H4 (cell line): ENCODE measurements at places on chromosomes 3 and 15.
A peak's percentile ranks its signal among the peaks of the same experiment; 100 is the strongest.

- no peak for DNase-seq
Observed at GRCh38 chr15:81865850-81866537, 179.8 kb downstream of the MEX3B start.

DNA sequence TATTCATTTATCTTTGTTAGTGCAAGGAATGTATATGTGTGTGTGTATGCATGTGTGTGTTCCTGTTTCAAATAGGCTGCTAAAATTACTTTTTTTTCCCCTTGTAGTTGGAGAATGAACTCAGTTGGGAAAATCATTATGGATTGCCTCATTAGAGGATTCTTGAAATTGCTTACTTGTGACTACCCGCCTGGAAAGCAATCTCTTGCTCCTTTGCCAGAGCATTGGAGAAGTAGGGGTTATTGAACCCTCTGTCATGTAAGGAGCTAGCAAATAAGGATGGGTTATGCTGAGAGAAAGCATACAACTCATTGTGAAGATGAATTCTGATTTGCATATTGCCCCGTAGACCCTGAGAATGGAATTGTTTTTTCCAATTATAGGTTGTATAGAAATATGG is 474.5 kb downstream of the CADM2 start:
- no peak for DNase-seq

DNA sequence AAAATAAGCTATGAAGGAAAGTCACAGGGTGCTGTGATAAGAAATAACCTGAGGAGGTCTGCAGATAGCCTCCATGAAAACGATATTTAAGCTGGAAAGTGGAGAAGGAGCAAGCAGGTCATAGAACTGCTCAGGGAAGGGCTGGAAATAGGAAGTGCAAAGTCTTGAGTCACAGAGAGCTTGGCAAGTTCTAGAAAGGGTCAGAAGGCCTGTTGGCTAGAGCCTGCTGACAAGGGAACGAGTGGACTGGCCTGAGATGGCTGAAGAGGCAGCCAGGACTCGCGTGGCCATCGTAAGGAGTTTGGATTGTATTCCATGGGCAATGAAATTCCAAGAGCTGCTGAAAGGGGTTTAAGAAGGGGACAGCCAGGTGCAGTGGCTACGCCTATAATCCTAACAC is 64.7 kb upstream of the IL12A start:
- DNase-seq = no peak

- DNase-seq = peak; percentile 77
Observed at GRCh38 chr15:87609474-87609873, 647.1 kb downstream of the NTRK3 start.

DNA sequence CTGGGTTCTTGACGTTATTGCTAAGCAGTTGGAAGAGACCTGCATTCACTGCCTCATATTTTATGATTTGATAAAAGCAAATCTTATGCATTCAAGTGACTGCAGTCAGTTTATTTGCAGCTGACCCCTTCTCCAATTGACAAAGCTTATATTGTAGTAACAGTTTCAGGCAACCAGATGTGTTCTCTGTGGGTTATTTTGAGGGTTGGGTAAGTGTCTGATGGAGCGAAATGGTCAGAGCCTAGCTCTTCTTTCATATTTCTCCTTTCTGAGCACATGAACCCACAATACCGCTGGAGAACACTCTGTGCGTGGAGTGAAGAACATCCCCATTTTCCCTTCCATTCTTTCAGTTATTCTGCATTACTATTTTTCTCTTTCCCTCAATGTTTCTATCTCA is 125.8 kb upstream of the KCNH8 start:
- no peak for DNase-seq

- peak; percentile 12 for DNase-seq
Observed at GRCh38 chr3:148269816-148270215, 427.9 kb upstream of the AGTR1 start.
